ENCODE measurements at places on chromosomes 12 and 14.

- DNase-seq: no peak
Observed at GRCh38 chr12:24244801-24245200, 295.3 kb upstream of the SOX5 start.

- peak; percentile 31 for DNase-seq
Observed at GRCh38 chr12:101209319-101210302, at the start of gene SLC5A8. Gene SLC5A8 (minus strand): TSS chr12:101210238. CDS start chr12:101209848, 390 bp downstream.

- DNase-seq: no peak
Observed at GRCh38 chr14:80428171-80428570, 216.9 kb upstream of the DIO2 start.

DNA sequence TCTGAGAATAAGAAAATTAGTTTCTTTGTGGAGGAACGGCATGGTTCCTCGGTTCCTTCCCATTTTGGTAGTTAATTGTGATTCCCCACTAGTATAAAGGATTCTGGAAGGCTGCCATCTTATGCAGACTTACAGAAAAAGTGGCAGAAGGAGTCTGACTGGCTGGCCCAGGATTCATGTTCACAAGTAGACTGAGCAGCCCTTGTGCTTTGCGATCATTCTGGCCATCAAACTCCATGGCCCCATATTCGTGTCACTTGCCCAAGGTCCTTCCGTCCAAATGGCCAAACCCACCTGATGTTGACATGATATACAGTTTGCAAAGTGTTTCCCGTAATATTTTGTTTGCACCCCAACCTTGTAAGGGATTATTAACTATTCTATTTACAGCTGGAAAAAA, 297.2 kb upstream of the AMIGO2 start:
- peak; percentile 43 for DNase-seq

DNA sequence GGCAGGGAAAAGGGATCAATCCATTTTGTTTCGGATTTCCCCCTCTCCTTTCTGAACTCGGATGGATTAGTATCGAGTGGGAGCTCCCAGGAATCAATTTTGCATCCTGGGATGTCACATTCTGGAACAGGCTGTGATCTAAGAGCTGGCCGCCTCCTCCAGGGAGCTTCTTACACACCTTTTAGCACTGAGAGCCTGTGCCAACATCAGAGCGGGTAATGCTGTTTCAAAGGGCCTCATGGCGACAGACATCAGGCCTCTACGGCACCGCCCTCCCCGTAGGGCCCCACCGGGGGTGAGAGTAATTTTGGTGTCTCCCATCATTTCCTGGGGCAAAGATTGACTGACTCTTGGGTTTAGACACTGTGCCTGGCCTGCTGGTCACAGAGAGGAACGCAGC, 2.7 kb downstream of the GALNT9 start:
- no peak for DNase-seq

- no peak for DNase-seq
Observed at GRCh38 chr12:104686196-104686595, 229.4 kb downstream of the CHST11 start.

- DNase-seq: peak; percentile 21
Observed at GRCh38 chr12:90253674-90254181, 545.1 kb upstream of the ATP2B1 start.

DNA sequence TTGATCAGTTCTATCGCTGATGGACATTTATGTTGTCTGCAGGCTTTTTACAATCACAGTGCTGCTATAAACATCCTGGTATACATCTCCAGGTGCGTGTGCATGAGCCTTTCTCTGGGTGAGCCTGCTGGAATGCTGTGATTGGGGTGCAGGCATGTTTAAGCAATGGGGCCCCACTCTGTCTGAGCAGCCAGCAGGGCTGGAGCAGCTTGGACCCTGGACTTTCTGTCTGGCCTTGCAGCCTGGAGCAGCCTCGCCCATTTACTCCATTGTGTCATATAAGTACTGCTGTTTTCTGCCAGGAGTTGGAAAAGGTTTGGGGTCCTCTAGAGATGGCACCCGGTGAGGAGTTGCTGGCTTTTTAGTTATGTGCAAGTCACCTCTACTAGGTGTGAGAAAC, 199.0 kb downstream of the KIF26A start:
- DNase-seq: no peak

- no peak for DNase-seq
Observed at GRCh38 chr12:49470986-49471385, 67.8 kb upstream of the KCNH3 start.

- DNase-seq: peak; percentile 70
Observed at GRCh38 chr12:121776190-121777098, 17.0 kb downstream of the RHOF start.

DNA sequence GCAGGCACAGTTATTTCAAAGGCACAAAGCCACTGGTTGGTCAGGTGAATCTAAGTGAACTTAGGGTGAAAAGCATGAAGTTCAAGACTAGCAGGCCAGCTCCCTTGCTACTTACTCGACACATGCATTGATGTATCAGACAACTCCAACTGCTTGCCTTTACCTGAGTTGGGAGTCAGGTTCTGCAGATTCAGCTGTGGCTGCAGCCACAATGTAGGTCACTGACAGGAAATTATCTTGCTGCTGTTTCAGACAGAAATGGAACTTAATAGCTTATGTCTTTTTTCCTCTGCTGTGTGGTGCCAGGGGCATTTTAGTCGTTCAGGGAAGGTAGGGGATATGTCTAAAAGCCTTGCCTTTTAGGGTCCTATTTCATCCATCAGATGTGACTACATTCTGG, 125.6 kb upstream of the RPH3A start:
- no peak for DNase-seq

DNA sequence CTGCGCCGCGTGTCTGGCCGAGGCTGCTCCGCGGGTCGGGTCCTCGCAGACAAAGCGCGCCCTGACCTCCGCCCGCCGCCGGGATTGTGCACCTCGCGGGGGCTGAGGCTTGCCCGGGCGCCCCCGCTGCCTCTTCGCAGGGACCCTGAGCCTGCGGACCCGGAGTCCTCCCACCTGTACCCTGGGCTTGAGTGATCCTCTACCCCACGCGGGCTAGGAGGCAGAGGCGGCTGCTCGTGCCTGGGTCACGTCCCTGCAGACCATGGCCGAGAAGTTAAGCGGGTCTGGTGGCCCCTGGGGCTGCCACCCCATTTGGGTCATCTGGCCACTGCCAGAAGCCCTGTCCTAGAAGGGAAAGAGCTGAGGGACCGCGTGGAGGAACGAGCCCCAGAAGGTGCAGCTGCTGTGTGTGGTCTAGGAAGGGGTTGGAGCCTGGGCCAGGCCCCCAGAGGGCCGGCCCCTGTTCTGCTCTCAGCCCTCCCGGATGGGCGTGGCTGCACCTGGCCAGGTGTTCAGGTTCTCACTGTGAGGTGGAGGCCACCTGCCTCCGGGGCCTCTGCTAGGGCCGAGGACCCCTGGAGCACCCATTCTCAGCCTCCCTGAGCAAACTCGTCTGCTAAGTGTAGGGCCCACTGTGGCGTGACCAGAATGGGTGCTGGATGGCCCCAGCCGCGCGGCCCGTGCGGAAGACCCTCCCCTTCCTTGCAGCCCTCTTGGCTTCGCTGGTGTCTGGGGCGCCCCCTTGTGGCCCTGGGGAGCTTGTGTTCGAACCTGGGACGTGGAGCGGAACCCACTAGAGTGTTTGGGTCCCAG, 49.6 kb downstream of the LRCOL1 start:
- no peak for DNase-seq

DNA sequence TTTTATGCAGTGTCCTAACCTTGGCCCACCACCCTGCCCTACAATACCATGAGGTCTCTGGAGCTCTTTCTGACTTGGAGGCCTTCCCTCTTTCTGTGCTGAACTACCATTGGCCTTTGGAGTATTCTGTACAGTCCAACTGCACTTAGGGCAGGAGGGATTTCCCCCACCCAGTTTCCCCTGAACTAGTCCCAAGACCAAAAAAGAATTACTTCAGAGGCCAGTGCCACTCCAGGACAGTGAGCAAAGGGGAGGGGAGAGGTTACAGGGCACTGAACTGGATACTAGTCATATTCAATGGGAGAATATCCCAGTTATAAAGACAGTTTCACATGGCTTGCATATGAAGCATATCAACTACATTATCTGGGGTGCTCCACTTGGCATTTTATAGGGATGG, 6.1 kb downstream of the SLCO1A2 start:
- no peak for DNase-seq

DNA sequence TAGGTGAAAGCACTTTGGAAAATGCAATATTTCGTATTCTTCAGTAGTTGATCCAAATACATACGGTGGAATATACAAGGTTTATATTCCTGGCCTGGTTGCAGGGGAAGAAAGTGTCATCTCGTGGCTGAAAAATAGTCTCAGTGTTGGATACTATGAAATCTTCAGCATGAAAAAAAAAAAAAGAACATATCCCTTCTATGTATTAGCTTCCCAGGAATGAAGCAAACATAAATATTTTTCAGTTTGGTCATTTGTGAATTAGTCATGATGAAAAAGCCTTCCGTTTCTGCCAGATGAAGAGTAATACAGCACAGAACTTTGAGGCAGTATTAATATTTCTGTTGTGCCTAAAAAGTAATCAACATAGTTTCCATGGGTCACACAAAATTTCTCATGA, 36.7 kb downstream of the FLRT2 start:
- no peak for DNase-seq

GRCh38 chr14:75437201-75438143, 9.7 kb downstream of the JDP2 start:
- peak; percentile 61 for DNase-seq

DNA sequence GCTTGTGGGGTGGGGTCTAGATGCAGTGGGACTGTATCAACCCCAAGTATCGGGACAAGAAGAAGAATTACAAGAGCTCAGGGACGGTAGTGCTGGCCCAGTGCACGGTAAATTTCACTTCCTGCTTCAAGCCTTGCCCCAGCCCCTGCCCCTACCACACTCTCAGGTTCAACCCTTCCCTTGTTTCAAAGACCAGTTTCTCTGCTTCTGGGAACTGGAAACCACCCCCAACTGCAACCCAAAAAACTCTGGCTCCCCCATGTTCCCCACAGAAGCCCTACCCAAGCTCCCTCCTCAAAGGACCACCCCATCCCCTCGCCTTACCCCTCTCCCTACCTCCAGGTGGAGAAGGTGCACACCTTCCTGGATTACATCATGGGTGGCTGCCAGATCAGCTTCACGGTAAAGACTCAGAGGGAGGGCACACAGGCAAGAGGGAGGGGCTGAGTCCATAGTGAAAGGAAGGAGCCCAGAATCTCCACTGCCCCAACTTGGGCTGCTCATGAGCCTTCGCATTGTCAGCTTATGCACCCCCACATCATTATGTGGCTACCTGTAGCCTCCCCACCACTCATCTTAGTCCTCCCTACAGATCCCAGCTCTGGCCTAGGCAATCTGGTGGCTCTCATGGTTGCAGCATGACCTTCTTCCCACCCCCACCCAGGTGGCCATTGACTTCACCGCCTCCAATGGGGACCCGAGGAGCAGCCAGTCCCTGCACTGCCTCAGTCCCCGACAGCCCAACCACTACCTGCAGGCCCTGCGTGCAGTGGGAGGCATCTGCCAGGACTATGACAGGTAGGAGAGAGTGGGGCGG, 4.3 kb downstream of the CPNE6 start:
- DNase-seq: no peak

GRCh38 chr12:93243689-93244513, 133.8 kb upstream of the NUDT4 start:
- DNase-seq: peak; percentile 64

GRCh38 chr12:112175361-112176155, 50.2 kb downstream of the TRAFD1 start:
- DNase-seq: no peak

DNA sequence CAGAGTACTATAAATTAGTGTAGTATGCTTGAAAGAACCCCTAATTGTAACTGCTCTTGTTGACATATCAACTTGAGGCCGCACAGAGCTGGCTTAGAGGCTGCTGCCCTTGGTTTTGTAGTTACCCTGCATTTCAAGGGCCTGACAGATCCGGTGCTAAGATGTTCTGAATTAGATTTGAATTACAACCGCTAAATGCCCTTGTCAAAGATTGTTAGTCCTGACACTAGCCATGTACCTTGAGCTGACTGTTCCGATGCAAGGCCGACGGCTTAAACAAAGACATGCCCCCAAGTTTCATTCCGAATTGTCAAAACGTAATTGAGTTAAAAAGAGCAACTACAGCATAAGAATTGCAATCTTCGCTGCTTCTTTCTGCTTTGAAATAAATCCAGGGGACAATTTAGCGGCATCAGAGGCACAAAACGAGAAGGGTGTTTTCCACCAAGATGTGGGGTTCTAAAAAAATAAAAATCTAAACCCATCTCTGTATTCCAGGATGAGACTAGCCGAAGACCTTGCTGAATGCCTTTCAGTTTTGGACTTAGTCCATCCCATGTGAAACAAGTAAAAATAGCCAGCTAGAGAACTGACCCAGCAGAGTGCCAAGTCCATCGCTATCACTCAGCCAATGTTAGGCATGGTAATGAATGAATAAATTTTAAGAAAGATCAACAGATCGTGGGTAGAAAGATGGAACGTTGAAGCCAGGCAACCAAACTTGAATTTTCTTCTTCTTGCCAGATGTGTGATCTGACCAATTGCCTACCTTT, 148.7 kb downstream of the DICER1 start:
- DNase-seq: no peak

- no peak for DNase-seq
Observed at GRCh38 chr12:80553316-80553715, 109.3 kb downstream of the PTPRQ start.

DNA sequence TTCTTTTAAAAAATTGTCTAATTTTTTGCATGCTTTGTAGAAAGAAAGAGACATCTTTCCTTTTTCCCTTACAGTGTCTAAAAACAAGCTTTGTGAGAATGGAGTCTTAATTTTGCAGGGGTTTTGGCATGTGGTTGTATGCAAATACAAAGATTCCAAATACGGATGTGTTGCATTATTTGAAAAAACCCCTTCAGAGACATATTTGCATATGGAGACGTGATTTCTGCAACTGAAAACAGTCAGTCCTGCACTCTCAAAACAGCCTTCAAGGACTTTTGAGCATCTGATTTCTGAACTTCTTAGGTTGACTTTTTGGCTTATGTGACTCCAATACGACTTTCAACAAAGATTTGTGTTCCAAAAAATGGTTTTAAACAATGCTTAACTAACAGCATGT, 7.8 kb downstream of the IRAK3 start:
- no peak for DNase-seq

GRCh38 chr12:78863482-78864402, 832 bp upstream of the SYT1 start:
- DNase-seq: peak; percentile 23

DNA sequence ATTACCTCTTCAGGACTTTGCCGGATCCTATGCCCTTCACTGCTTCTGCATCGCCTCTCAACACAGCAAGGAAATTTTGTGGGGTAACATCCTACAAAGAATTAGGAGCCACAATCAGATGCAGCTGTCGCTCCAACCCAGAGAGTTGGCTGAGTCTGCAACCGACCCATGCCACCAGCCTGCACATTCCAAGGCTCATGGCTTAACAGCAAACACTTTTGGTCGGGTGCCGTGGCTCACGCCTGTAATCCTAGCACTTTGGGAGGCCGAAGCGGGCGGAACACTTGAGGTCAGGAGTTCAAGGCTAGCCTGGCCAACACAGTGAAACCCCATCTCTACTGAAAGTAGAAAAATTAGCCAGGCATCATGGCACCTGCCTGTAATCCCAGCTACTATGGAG, 32.3 kb downstream of the LGMN start:
- DNase-seq: no peak

- DNase-seq: no peak
Observed at GRCh38 chr14:58815161-58815701, 177.5 kb downstream of the DACT1 start.

All from adrenal gland (tissue), 19 donors.